ENCODE measurements at places on chromosomes 12 and 14. TPM values are rescaled to one million over a fixed set of nuclear protein-coding genes. Genes with fewer than 3 reads are reported as not detected.
A peak's percentile ranks its signal among the peaks of the same experiment; 100 is the strongest.

GRCh38 chr12:6975297-6976032 is 4.8 kb downstream of the EMG1 start:
- no peak overlapping the region for H3K4me3 ChIP-seq
- no peak for DNase-seq
- H3K27ac ChIP-seq = no peak overlapping the region
- no peaks in the 10 kb centered on the region for H3K27me3 ChIP-seq
- peaks cover 64% of the 10 kb centered on the region for H3K36me3 ChIP-seq
- peaks cover 23% of the 10 kb centered on the region for H3K4me1 ChIP-seq

GRCh38 chr12:26130728-26131127 is 5.9 kb upstream of the BHLHE41 start:
- H3K4me1 ChIP-seq = peaks cover 10% of the 10 kb centered on the region
- no peaks in the 10 kb centered on the region for H3K36me3 ChIP-seq
- H3K4me3 ChIP-seq = no peak overlapping the region
- no peak for DNase-seq
- no peak overlapping the region for H3K27ac ChIP-seq
- H3K27me3 ChIP-seq = no peaks in the 10 kb centered on the region

- peaks cover 94% of the 10 kb centered on the region for H3K4me1 ChIP-seq
- no peaks in the 10 kb centered on the region for H3K27me3 ChIP-seq
- no peak overlapping the region for H3K4me3 ChIP-seq
- DNase-seq = no peak
- no peaks in the 10 kb centered on the region for H3K36me3 ChIP-seq
These were observed 115.9 kb downstream of the ETV6 start for GRCh38 chr12:11765421-11765816.

DNA sequence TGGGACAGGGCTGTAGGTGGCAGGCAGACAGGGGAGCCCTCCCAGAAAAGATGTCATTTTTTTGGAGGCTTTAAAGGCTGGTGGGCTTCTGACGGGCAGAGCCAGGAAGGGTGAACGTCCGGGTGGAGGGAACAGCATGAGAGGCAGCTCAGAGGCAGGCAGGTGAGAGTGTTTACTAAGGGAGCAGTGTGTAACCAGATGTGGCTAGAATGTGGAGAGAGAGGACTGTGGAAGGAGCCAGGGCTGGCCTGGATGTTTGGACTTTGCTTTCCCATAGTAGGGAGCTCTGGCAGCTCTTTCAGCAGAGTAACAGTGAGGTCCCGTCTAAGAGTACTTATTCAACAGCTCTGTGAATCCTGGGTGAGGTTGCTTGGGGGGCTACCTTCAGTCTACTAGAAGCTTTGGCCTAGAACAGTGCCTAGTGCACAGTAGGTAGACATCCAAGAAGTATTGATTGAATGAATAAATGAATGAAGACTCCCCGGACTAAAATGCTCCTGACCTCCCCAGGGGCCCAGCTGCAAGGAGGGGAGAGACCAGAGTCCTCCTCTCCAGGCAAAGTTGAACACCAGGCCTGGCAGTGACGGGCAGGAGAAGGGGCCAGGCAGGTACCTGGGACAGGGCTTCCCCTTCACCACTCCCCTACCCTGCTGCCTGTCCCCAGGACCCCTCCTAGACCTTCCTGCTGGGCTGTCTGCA is 8.5 kb downstream of the FAM222A start:
- DNase-seq = no peak
- no peaks in the 10 kb centered on the region for H3K36me3 ChIP-seq
- peaks cover 5% of the 10 kb centered on the region for H3K27me3 ChIP-seq

DNA sequence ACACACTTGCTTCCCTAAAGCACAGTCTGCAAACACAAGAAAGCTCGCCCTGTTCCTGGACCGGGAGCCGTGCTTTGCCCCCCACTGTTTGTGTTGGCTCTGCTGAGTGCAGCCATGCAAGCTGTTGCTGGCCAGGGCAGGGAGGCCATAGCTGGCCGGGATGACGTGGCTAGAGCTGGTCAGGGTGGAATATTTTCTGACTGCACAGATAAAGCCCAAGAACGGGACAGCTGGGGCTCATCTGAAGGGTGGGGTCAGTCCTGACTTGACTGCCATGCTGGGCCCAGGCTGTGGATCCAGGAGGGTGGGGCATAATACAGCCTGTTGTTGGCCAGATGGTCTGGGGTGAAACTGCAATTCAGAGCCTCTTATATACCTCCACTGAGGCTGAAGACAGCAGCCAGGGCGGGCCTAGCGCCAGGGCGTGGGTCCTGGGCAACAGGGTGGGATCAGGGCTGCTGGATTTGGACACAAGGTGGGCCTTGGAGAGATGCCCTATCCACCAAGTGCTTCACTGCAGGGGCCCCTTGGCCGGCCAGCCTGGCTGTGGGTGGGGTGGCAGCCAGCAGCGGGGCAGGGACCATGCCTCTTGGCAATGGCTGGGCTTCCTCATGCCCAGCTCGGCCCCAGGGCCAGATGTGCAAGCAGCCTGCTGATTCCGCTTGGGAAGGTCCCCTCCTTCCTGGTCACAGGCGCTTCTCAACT is 14.8 kb downstream of the KMT5A start:
- H3K4me3 ChIP-seq = no peak overlapping the region
- DNase-seq = no peak
- H3K4me1 ChIP-seq = peaks cover 33% of the 10 kb centered on the region

GRCh38 chr12:6845395-6845794 is 4.7 kb downstream of the GNB3 start:
- H3K4me1 ChIP-seq = peaks cover 11% of the 10 kb centered on the region
- H3K36me3 ChIP-seq = no peaks in the 10 kb centered on the region
- no peak overlapping the region for H3K27ac ChIP-seq
- H3K4me3 ChIP-seq = no peak overlapping the region
- peak; percentile 71 for DNase-seq

GRCh38 chr12:12794686-12795085 is 9.2 kb downstream of the APOLD1 start:
- H3K27ac ChIP-seq = no peak overlapping the region
- no peaks in the 10 kb centered on the region for H3K36me3 ChIP-seq
- no peak overlapping the region for H3K4me3 ChIP-seq
- no peaks in the 10 kb centered on the region for H3K27me3 ChIP-seq

- no peak overlapping the region for H3K27ac ChIP-seq
- no peaks in the 10 kb centered on the region for H3K27me3 ChIP-seq
- DNase-seq = no peak
- no peaks in the 10 kb centered on the region for H3K36me3 ChIP-seq
These were observed 62.0 kb downstream of the DACT1 start for GRCh38 chr14:58699681-58700205.

GRCh38 chr12:89250636-89251035 is 101.7 kb downstream of the DUSP6 start:
- H3K4me1 ChIP-seq = peaks cover 14% of the 10 kb centered on the region
- no peaks in the 10 kb centered on the region for H3K27me3 ChIP-seq
- no peak for DNase-seq
- no peaks in the 10 kb centered on the region for H3K36me3 ChIP-seq
- peak overlapping the region; percentile 60 for H3K27ac ChIP-seq

- H3K4me3 ChIP-seq = peak overlapping the region; percentile 16
- H3K4me1 ChIP-seq = no peaks in the 10 kb centered on the region
- no peaks in the 10 kb centered on the region for H3K36me3 ChIP-seq
These were observed 3.6 kb downstream of the SSTR1 start for GRCh38 chr14:38211255-38211735.

GRCh38 chr12:122407208-122407607 is 15.3 kb downstream of the CLIP1 start:
- H3K27me3 ChIP-seq = no peaks in the 10 kb centered on the region
- H3K36me3 ChIP-seq = no peaks in the 10 kb centered on the region
- H3K4me3 ChIP-seq = no peak overlapping the region
- H3K4me1 ChIP-seq = no peaks in the 10 kb centered on the region

DNA sequence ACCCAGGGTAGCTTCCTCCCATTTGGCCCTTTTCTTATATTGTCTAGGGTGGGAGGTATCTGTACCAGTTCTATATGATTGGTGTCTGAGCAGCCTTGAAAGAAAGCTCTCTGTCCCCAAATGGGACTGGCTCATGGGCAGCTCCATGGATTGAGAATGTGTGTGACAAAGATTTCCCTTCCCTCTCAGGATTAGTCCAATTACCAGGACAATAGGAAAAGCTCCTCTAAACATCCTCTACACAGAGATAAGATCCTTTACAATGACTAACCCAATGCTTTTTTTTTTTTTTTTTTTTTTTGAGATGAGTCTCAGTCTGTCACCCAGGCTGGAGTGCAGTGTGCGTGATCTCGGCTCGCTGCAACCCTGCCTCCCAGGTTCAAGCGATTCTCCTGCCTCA is 112.1 kb downstream of the SLC35F4 start:
- no peaks in the 10 kb centered on the region for H3K36me3 ChIP-seq
- no peak for DNase-seq
- no peaks in the 10 kb centered on the region for H3K27me3 ChIP-seq
- no peaks in the 10 kb centered on the region for H3K4me1 ChIP-seq
- no peak overlapping the region for H3K27ac ChIP-seq
- H3K4me3 ChIP-seq = no peak overlapping the region

GRCh38 chr14:94555991-94556390 is 5.3 kb upstream of the SERPINA4 start:
- no peak overlapping the region for H3K4me3 ChIP-seq
- peaks cover 23% of the 10 kb centered on the region for H3K27me3 ChIP-seq
- no peaks in the 10 kb centered on the region for H3K4me1 ChIP-seq
- no peaks in the 10 kb centered on the region for H3K36me3 ChIP-seq
- no peak overlapping the region for H3K27ac ChIP-seq

DNA sequence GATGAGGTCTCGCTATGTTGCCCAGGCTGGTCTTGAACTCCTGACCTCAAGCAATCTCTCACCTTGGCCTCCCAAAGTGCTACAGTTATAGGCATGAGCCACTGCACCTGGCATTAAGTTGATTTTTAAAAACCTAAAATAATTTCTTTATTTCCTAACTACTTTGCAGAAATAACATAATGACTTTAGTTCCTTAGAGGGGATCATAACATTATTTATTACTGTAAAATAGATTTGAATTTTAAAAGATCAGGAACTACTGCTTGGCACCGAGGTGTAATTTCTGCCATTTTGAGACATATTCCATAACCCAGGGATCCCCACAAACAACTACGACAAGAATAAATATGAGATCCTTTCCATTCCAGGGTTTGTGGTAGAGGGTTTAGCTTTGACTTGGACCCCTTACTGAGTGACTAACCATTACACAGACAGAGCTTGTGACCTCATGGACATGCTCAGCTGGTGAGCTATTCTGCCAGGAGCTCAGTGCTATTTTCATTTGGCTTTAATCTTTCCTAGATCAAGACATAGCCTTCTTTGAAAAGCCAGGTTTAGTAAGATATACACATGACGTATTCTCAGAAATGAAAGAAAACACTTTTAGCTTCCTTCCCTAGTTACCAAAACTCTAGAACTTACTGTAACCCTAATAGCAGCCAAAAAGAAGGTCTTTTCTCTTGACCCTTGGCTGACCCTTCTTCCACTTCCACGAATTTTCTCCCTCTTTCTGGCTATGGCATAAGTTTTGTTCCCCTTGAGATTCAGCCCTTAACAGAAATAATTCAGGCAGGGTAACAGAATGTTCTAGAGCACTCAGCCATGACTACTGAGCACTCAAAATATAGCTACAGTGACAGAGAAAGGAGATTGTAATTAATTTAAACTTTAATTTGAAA is 75.1 kb upstream of the NUDT4 start:
- H3K27me3 ChIP-seq = peaks cover 5% of the 10 kb centered on the region
- no peaks in the 10 kb centered on the region for H3K4me1 ChIP-seq
- no peak overlapping the region for H3K4me3 ChIP-seq
- peak overlapping the region; percentile 44 for H3K27ac ChIP-seq
- DNase-seq = no peak
- H3K36me3 ChIP-seq = no peaks in the 10 kb centered on the region

- H3K4me1 ChIP-seq = peaks cover 31% of the 10 kb centered on the region
- peak; percentile 91 for DNase-seq
- H3K27ac ChIP-seq = peak overlapping the region; percentile 29
These were observed 39.1 kb upstream of the INF2 start for GRCh38 chr14:104650057-104650980.

DNA sequence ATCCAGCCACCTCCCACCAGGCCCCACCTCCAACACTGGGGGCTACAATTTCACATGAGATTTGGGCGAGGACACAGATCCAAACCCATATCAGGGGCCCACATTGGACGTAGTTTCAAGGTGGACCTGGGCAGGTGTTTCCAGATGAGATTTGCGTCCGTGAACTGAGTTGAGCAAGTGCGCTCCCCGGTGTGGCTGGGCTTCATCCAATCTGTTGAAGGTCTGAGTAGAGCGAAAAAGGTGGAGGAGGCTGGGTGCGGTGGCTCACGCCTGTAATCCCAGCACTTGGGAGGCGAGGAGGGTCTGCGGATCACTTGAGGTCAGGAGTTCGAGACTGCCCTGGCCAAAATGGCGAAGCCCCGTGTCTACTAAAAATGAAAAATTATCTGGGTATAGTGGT is 4.9 kb upstream of the GLT1D1 start:
- no peaks in the 10 kb centered on the region for H3K36me3 ChIP-seq
- DNase-seq = peak; percentile 64
- H3K4me1 ChIP-seq = no peaks in the 10 kb centered on the region
- H3K27ac ChIP-seq = no peak overlapping the region

DNA sequence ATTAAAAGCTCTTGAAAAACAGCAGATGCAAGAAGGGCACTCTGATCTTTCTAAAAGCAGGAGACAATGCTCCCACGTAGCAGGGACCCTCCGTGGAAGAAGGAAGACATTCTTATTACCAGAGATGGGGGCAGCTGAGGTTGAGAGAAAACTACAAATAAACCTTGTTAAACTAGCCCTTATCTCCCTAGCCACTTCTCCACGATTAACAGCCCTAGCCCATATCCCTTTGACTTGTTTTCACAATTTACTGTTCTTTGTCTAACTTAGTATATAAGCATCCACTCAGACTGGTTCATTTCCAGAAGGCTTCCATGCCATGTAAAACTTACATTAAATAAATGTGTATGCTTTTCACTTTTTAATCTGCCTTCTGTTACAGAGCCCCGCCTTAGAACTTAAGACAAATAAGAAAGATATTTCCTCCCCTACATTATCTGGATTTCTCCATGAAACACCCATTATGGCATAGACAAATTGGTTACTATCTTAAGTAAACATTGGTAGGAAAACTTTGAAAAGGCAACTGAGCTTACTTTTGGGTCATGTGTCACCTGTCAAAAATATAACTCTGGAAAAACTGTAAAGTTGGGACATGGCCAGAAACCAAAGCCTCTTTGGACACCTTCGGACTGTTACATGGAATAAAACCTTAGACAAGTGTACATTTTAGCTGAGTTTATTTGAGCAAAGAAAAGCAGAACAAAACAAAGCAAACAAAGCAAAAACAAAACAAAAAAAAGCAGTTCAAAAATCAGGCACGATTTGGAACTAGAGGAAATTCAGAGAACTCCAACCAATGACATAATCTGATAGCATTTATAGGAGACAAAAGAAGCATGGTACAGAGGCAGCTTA is 4.9 kb upstream of the RNASE1 start:
- H3K27me3 ChIP-seq = no peaks in the 10 kb centered on the region
- H3K27ac ChIP-seq = no peak overlapping the region
- no peak for DNase-seq
- no peak overlapping the region for H3K4me3 ChIP-seq

Gene TAS2R46
- not detected for polyA plus RNA-seq

Gene CIT
- polyA plus RNA-seq = 3.7 TPM

Gene KRT77
- polyA plus RNA-seq = not detected

Gene ANO4
- not detected for polyA plus RNA-seq

Gene CBLN3
- 5.8 TPM for polyA plus RNA-seq

Gene BEGAIN
- 4.1 TPM for polyA plus RNA-seq

Gene P2RX2
- 4.5 TPM for polyA plus RNA-seq

Gene CAPZA3
- not detected for polyA plus RNA-seq

Gene MYF6
- 0.03 TPM for polyA plus RNA-seq

Gene CNIH1
- polyA plus RNA-seq = 43.7 TPM
